ENCODE measurements at places on chromosomes 3 and 15.

GRCh38 chr3:195032955-195033354, 238.0 kb downstream of the XXYLT1 start:
- DNase-seq = no peak

- no peak for DNase-seq
Observed at GRCh38 chr15:36544518-36545466, 34.6 kb upstream of the CDIN1 start.

- no peak for DNase-seq
Observed at GRCh38 chr15:48370460-48370859, 39.2 kb downstream of the DUT start.

GRCh38 chr3:187013159-187013716, 82.9 kb downstream of the ST6GAL1 start:
- no peak for DNase-seq

- DNase-seq = no peak
Observed at GRCh38 chr3:77489216-77489615, 449.3 kb downstream of the ROBO2 start.

DNA sequence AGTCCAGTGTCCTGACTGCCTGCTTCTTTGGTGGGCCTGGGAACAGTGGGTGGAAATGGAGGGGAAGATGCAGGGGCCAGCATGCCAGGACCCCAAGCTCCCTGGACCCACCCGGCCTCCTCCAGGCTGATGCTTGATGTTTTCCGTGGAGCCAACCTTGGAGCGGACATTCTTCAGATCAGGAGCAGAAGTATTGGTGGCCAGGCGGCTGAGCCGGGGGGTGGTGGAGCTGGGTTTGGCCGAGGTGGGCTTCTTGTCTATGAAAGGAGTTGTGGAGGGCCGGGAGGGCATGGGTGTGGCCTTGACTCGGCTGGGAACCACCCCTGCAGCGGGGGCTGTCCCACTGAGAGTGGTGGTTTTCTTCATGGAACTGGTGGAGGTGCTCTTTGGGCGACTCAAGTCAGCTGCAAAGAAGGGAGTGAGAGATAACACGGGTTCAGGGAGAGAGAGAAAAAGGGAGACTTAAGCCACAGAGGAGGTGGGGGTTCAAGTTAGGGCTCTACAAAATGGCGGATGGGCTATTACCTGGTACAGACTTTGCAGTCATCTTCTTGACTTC, 67.8 kb downstream of the DHX30 start:
- DNase-seq = no peak

- no peak for DNase-seq
Observed at GRCh38 chr15:58332676-58333400, 99.0 kb upstream of the LIPC start.

- no peak for DNase-seq
Observed at GRCh38 chr3:13717222-13717895, 162.5 kb downstream of the WNT7A start.

GRCh38 chr15:51460796-51461195, 119.3 kb downstream of the GLDN start:
- no peak for DNase-seq

GRCh38 chr3:124887932-124888298, 750 bp upstream of the ITGB5 start:
- DNase-seq = no peak

DNA sequence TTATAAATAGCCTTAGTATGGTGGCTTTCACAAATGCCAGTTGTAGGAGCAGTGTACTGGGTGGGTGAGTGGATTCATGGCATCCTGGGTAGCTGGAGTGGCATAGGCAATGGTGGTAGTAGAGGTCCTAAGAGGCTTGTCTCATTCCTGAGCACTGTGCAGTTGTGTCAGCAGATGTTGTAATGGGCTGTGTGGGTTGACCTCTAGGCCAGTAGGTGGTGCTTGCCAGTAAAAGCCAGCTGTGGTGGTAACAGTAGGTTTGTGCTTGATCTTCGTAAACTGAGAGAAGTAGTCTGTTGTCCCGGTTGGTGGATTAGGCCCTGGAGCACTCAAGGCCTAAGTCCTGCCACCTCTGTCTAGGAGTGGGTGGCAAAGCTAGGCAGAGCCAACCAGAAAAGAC, 149.7 kb upstream of the SUCLG2 start:
- no peak for DNase-seq

DNA sequence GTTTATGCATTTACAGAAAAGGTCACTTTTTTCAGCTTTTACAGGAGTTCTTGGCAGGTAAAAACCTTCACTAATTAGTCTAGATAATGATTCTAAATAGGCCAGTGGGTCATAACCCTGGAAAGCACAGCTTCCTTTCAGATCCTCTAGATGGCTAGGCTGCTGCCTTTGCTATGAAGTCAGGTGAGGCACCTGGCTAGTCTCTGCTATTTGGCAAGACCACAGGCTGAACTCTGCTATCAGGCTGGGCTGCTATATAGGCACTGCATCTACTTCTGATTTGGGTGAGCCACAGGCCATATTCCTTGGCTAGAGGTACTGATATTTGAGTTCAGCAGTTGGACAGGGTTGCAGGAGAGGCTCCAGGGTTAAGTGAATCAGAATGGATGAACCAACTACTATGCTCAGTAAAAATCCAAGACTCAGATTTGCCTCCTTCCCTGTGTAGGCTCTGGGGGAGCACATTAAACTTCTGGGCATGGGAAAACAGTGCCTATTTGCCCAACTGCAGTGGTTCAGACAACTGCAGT, 665.7 kb upstream of the TBL1XR1 start:
- DNase-seq = no peak

DNA sequence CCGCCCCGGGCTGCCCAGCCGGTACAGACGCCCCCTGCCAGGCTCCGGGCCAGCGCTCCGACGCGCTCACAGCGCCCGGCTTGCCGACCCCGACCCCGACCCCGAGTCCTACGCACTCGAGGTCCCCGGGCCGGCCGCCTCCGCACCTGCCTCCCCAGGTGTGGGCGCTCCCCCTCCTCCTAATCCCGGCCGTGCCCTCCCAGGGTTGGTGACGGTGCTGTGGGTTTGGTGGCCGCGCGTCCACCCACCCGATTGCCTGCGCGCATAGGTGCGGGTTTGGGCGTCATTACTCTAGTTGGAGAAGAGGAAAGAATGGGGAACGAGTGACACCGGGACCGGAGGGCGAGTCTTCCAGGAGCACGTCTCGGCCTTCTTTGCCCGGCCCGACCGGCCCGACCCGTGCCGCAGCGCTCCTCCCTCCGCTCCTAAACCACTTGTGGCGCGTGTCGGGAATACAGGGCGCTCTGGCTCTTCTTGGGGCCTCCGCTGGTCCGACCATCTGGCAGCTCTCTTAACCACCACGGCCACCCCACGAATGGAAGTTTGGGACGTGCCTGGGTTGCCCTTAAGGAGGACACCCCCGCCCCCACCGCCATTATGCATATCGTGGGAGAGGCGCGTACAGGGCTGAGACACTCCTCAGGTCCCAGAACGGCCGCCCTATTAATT, 810 bp upstream of the THRB start:
- DNase-seq = peak; percentile 25

GRCh38 chr3:100956276-100956675, 36.9 kb downstream of the ABI3BP start:
- no peak for DNase-seq

DNA sequence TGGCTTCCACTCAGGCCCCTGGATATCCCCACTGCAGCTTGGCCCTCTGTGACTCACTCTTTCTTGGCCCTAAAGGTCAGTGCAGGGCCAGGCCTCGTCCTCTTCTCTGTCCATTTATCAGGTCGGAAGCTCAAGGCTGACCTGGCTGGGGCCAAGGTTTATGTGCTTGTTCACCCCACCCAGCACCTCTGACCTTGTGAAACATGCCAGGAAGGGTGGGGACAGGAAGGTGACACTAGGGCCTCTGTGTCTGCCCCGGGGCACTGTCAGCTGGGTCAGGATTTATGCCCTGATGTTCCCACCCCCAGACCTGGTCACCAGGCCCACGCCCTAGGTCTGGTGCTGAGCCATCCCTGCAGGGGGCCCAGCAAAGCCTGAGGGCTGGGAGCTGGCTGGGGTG, 103.8 kb downstream of the FBLN2 start:
- DNase-seq = no peak

GRCh38 chr3:98058244-98058960, 23.3 kb upstream of the GABRR3 start:
- DNase-seq = no peak

DNA sequence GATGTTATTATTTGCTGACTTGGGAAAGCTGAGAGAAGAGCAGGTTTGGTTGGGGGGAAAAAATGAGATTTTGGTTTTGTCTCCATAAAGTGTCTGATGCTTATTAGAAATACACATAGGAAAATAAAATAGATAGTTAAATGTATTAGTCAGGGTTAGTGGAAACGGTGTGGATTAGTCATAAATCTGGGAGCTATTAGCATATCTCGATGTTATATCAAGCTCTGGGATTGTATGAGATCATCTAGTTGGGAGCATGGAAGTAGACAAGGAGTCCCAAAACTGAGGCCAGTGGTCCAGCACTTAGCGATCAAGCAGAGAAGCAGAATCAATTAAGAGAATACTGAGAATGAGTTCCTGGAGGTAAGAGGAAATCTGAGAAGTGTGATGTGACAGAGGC, 845.5 kb downstream of the ROBO2 start:
- no peak for DNase-seq

DNA sequence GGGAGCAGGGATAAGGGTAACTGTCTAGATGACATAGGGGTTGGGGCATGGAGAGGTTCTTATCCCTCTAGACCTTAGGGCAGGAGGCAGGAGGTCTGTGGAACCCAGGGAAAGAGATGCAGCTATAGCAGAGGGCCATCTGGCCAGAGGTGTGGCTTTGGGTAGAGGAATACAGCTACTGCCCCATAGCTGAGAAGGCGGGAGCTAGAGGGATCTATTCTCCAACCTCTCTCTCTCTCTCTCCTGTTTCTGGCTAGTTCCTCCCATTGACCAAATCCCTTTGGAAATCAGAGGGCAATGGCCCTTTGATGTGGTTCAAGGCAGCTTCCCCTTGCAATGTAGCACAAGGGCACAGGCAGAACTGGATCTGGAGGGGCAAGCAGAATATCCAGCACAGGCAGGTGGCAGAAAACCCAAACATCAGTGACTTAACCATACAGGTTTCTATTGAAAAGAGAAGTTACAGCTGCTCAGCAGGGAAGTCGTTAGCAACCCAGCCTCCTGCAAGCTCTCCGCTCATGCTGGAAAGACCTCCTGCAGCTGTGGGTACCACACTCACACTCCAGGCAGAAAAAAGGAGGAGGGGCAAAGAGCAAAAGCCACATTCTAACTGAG, 22.3 kb upstream of the LMOD3 start:
- no peak for DNase-seq

DNA sequence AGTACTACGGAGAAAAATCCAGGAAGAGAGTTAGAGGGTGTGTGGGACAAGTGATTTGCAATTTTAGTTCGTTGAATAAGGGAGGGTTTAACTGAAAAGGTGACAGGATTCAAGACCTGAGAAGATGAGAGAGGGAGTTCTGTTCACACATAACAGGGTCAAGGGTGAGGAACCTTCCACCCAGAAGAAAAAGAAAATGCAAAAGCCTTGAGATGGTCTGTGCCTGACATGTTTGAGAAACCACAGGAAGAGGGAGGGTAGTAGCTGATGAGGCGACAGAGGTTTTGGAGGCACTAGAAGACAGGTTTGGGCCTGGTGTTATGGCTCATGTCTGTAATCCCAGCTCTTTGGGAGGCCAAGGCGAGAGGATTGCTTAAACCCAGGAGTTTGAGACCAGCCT, 591 bp upstream of the SLC25A20 start:
- no peak for DNase-seq

DNA sequence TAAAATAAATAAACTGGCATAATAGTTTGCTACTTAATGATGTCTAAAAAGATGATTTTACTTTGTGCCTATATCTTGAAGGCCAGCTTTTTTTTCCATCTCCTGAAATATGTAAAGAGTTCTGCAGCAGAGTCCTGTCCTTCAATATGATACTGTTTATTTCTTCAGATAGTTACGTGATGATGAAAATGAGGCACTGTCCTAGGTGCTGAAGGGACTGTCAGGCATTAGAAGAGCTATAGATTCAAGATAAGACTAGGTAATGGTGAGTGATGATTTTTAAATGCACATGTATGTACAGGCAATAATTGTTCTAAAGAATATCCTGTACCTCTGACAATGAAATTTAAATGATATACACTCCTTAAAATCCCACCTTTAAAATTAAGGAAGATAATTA, 326.9 kb upstream of the DNAJC19 start:
- DNase-seq = peak; percentile 15

DNA sequence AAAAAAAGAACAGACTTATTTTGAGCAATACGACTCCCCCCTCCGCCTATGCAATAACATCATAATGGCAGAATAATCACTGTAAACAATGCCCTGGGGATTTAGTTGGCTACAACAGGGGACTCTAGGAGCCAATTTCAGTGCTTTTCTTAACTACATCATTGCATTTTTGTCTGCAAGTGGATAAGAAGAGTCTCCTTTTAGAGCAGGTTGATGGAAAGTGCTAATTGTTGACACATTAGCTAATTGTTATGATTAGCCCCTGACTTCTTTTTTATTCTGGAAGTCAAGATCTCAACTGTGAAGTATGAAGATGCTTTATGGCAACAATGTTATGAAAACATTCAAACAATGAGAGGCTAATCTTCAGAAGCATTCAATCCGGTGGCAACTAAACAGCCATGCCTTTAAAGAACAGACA, 121.2 kb downstream of the MECOM start:
- DNase-seq = no peak

- peak; percentile 25 for DNase-seq
Observed at GRCh38 chr15:23645371-23646164, 2.1 kb downstream of the MAGEL2 start.

GRCh38 chr3:11619461-11619860, 24.3 kb downstream of the VGLL4 start:
- DNase-seq = no peak

All from neural crest cell (in vitro differentiated cells).